Esophagus muscularis mucosa (tissue), 4 donors: ENCODE measurements at places on chromosomes 3 and 15. TPM values are rescaled to one million over a fixed set of nuclear protein-coding genes. Genes with fewer than 3 reads are reported as not detected.

GRCh38 chr3:49912881-49913281 lies 9.2 kb upstream of the MST1R start:
- H3K4me3 ChIP-seq: no peak overlapping the region
- H3K36me3 ChIP-seq: peaks cover 48% of the 10 kb centered on the region
- DNase-seq: no peak
- no peaks in the 10 kb centered on the region for H3K27me3 ChIP-seq
- no peak overlapping the region for H3K27ac ChIP-seq

DNA sequence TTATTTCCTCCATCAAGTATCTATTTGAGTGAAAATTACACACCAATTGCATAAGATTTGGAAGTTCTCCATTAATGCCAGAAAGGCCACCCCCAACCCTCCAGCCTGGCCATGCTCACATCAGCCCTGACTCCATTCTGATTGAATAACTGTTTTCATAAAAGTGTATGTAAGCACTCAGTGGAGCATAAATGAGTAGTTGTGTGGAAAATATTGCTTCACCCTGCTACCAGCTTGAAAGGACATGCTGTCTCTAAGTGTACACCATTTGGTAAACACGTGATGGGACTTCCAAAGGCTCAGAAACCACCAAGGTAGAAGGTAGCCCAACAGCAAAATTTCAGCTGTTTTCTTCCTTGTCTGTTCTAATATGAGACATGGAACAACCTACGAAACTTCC lies 393.8 kb downstream of the ZNF385D start:
- no peak overlapping the region for H3K27ac ChIP-seq
- DNase-seq: no peak
- no peaks in the 10 kb centered on the region for H3K4me1 ChIP-seq
- no peaks in the 10 kb centered on the region for H3K36me3 ChIP-seq
- H3K4me3 ChIP-seq: no peak overlapping the region

DNA sequence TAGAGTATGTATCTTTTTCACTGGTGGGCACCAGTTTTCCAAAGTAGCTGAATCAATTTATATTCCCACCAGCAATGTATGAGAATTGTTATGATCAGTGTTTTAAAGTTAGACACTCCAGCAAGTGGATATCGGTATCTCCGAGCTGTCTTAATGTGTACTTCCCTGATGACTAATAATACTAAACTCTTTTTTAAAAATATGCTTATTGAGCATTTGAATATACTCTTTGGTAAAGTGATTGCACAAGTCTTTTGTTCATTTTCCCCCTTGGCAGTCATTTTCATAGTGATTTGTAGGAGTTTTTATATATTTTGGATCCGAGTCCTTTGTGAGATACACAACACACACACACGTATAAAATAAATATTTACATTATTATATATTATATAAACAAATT lies 12.5 kb upstream of the FEM1B start:
- H3K27me3 ChIP-seq: no peaks in the 10 kb centered on the region
- no peaks in the 10 kb centered on the region for H3K36me3 ChIP-seq
- H3K4me3 ChIP-seq: no peak overlapping the region

Gene SOX14
- total RNA-seq: not detected

GRCh38 chr3:32147933-32148332 lies 41.5 kb downstream of the GPD1L start:
- no peak overlapping the region for H3K4me3 ChIP-seq
- H3K27me3 ChIP-seq: no peaks in the 10 kb centered on the region
- H3K36me3 ChIP-seq: peaks cover 63% of the 10 kb centered on the region

- no peak overlapping the region for H3K4me3 ChIP-seq
- H3K27me3 ChIP-seq: no peaks in the 10 kb centered on the region
- H3K36me3 ChIP-seq: no peaks in the 10 kb centered on the region
- DNase-seq: no peak
- H3K4me1 ChIP-seq: peaks cover 18% of the 10 kb centered on the region
Observed at GRCh38 chr15:65773386-65774111, 18.5 kb downstream of the DENND4A start.

Gene SEMA3F
- 46.5 TPM for total RNA-seq

DNA sequence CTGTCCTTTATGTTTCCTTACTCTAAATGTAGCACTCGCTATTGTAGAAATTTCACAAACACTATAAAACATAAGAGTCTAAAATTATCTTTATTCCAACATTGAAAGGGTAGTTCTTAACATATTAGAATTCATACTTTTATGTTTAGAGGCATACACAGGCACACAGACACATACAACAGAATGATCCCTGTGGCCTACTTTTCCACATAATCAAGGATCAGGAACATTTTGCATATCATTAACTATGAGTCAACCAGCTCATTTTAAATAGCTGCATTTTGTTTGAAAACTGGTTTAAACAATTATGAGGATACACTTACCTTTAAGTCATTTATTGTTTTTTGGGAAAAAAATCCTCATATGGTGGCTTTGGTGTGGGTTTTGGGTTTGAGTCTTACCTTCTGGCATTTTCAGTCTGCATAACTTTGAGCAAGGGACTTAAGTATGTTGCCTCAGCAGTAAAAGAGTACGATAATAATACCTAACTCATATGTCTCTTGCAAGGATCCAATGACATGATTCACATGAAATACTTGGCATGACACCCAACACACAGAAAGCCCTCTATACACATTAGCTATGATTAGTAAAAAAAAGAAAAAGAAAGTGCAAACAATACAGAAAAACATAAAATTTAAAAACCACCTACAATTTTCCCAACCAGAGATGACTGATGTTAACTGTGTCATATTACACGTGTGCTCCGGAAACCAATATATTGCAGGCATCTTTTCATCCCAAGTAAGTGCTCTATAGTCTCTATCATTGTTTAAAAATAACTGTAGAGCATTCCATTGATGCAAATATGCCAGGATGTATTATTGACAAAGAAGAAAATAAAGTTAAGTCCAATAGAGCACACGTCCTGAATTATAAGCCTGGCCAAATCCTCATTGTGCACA lies 213.1 kb upstream of the ADAMTS9 start:
- peak overlapping the region; percentile 3 for H3K27ac ChIP-seq
- no peak overlapping the region for H3K4me3 ChIP-seq
- no peaks in the 10 kb centered on the region for H3K27me3 ChIP-seq
- H3K4me1 ChIP-seq: peaks cover 52% of the 10 kb centered on the region

DNA sequence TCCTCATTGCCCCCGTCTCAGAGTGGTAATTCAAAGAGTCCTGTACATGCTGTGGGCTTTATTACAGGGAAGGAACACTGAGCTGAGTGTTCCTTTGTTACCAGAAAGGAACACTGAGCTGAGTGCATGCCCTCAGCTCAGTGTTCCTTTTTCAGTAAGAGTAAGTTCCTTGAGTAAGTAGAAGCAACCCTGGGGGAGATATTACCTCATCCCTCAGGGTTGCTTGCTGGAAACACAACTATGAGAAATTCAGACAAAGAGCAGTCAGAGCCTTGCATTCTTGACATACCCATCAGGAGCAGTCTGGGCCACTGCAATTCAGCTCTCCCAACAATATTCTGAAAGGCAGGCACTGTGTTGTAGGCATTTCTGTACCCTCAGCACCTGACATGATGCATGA lies 17.0 kb downstream of the CHRM5 start:
- peaks cover 11% of the 10 kb centered on the region for H3K4me1 ChIP-seq
- H3K36me3 ChIP-seq: no peaks in the 10 kb centered on the region
- no peak overlapping the region for H3K4me3 ChIP-seq
- no peaks in the 10 kb centered on the region for H3K27me3 ChIP-seq

Gene GOLGA6L6
- total RNA-seq: not detected

- H3K27me3 ChIP-seq: no peaks in the 10 kb centered on the region
- DNase-seq: no peak
- H3K36me3 ChIP-seq: no peaks in the 10 kb centered on the region
- no peak overlapping the region for H3K4me3 ChIP-seq
Observed at GRCh38 chr3:36876181-36876936, 68.5 kb downstream of the TRANK1 start.

DNA sequence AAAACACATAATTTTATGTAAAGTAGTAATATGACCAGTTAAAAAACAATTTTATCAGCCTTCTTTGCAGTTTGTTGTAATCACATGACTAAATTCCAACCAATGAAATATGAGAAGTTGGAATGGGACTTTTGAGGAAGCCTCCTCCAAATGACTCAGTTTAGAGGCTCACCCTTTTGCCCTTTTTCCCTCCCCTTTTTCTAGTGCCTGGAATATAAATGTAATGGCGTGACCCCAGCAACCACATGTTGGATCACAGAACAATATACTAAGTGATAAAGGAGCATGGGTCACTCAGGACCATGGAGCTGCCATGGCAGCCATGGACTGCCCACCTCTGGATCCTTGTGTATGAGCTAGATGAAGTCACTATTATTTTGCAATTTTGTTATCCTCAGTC lies 48.8 kb upstream of the HEG1 start:
- no peaks in the 10 kb centered on the region for H3K4me1 ChIP-seq
- H3K4me3 ChIP-seq: no peak overlapping the region
- H3K27ac ChIP-seq: no peak overlapping the region
- H3K27me3 ChIP-seq: no peaks in the 10 kb centered on the region
- DNase-seq: no peak
- no peaks in the 10 kb centered on the region for H3K36me3 ChIP-seq

DNA sequence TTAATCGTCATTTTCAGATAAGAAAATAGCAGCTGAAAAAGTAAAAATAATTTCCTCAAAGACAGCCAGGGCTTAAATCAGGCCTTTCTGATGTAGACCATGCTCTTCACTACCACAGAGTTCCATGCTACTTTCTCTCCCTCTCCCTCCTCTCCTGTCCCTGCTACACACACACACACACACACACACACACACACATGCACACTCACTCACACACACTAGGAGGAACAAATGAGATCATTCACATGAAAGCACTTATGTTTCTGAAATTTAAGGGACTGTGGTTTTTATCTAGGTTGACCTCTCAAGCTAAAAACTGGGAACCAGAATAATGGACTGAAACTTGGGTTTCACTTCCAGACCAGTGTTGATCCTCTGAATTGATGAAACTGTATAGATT lies 4.1 kb upstream of the PSMA4 start:
- H3K27me3 ChIP-seq: no peaks in the 10 kb centered on the region
- H3K4me1 ChIP-seq: peaks cover 10% of the 10 kb centered on the region
- H3K36me3 ChIP-seq: no peaks in the 10 kb centered on the region
- no peak overlapping the region for H3K27ac ChIP-seq

DNA sequence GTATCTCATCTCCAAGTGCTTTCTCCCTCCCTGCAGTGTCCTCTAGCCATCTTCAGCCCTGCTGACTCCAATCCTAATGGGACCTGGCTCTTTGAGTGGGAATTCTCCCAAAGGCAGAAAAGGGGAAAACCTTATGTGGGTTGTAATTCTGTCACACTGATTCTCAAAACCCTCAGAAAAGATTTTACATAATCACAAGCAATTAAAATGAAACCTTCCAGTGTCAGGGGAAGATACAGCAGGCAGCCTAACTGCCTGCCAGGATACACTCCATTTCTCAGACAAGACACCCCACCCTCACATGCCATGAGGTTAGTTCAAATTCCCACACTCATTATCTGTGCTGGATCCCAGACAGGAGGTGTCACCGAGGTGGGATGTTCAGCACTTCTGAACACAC lies 121.4 kb downstream of the RFTN1 start:
- peak overlapping the region; percentile 53 for H3K27ac ChIP-seq
- H3K27me3 ChIP-seq: no peaks in the 10 kb centered on the region

Gene PIGZ
- total RNA-seq: 15.8 TPM

- no peaks in the 10 kb centered on the region for H3K4me1 ChIP-seq
- no peaks in the 10 kb centered on the region for H3K27me3 ChIP-seq
- no peak for DNase-seq
Observed at GRCh38 chr3:193029800-193030199, 112.1 kb upstream of the MB21D2 start.

GRCh38 chr15:93072011-93072410 lies 17.0 kb downstream of the RGMA start:
- peaks cover 15% of the 10 kb centered on the region for H3K27me3 ChIP-seq
- peak overlapping the region; percentile 97 for H3K27ac ChIP-seq
- H3K4me3 ChIP-seq: peak overlapping the region; percentile 83
- H3K36me3 ChIP-seq: no peaks in the 10 kb centered on the region
- peaks cover 22% of the 10 kb centered on the region for H3K4me1 ChIP-seq
- no peak for DNase-seq

Gene MST1R
- total RNA-seq: 4.0 TPM

Gene GAP43
- total RNA-seq: 7.0 TPM

DNA sequence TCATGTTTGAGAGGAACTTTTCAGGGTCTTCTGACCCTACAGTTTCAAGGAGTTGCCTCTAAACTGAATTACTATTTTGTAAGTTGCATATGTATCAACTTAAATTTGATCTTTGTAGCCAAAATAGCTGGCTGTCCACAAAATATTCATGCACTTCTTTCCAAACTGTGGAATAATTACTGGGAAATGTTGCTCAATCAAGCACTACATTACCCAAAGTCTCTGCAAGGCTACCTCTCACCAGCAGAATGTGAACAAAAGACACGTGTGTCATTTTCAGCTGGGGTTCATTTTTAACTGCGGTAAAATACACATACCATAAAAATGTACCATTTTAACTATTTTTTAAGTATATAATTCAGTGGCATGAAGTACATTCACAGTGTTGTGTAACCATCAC lies 320.4 kb downstream of the CTNNB1 start:
- H3K36me3 ChIP-seq: no peaks in the 10 kb centered on the region
- no peak overlapping the region for H3K4me3 ChIP-seq
- H3K27me3 ChIP-seq: no peaks in the 10 kb centered on the region
- H3K27ac ChIP-seq: no peak overlapping the region

DNA sequence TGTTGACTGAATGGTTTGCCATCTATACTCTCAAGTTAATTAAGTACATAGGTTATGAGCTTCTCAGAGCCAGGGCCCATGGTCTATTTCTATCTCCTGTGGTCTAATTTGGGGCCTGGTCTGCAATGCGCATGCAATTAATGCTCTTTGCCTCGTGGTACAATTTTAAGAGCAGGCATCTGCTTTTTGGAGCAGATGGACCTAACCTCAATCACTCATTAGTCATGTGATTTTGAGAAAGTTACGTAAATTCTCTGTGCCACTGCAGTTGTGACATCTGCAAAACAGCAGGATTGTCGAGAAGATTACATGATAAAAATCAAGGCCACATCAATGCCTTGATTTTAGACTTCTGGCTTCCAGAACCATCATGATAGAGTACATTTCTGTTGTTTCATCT lies 543.7 kb upstream of the ADAMTS9 start:
- no peaks in the 10 kb centered on the region for H3K27me3 ChIP-seq
- H3K4me3 ChIP-seq: no peak overlapping the region
- no peak for DNase-seq
- H3K27ac ChIP-seq: no peak overlapping the region
- H3K4me1 ChIP-seq: no peaks in the 10 kb centered on the region

- no peak overlapping the region for H3K27ac ChIP-seq
- H3K4me3 ChIP-seq: no peak overlapping the region
- H3K4me1 ChIP-seq: no peaks in the 10 kb centered on the region
- no peak for DNase-seq
- H3K36me3 ChIP-seq: no peaks in the 10 kb centered on the region
Observed at GRCh38 chr3:111485086-111485485, 56.9 kb upstream of the CD96 start.

Gene PGBD4
- 1.2 TPM for total RNA-seq

- no peak overlapping the region for H3K27ac ChIP-seq
- H3K36me3 ChIP-seq: no peaks in the 10 kb centered on the region
- no peak overlapping the region for H3K4me3 ChIP-seq
- no peaks in the 10 kb centered on the region for H3K4me1 ChIP-seq
- peak; percentile 64 for DNase-seq
- no peaks in the 10 kb centered on the region for H3K27me3 ChIP-seq
Observed at GRCh38 chr15:33256874-33257273, 53.9 kb upstream of the RYR3 start.

- no peak overlapping the region for H3K27ac ChIP-seq
- H3K4me1 ChIP-seq: peaks cover 13% of the 10 kb centered on the region
- H3K27me3 ChIP-seq: peaks cover 6% of the 10 kb centered on the region
- no peaks in the 10 kb centered on the region for H3K36me3 ChIP-seq
- no peak for DNase-seq
- H3K4me3 ChIP-seq: no peak overlapping the region
Observed at GRCh38 chr3:197458179-197458707, 97.5 kb downstream of the BDH1 start.
